ENCODE measurements at places on chromosomes 7 and 10. TPM values are rescaled to one million over a fixed set of nuclear protein-coding genes. Genes with fewer than 3 reads are reported as not detected.

GRCh38 chr10:49679480-49679893 lies at the start of gene C10orf53:
Gene C10orf53 (plus strand): TSS chr10:49679651. CDS start chr10:49679698, 47 bp downstream.
- DNase-seq = no peak

- no peak for DNase-seq
Observed at GRCh38 chr10:74419958-74420375, 268.9 kb downstream of the ADK start.

DNA sequence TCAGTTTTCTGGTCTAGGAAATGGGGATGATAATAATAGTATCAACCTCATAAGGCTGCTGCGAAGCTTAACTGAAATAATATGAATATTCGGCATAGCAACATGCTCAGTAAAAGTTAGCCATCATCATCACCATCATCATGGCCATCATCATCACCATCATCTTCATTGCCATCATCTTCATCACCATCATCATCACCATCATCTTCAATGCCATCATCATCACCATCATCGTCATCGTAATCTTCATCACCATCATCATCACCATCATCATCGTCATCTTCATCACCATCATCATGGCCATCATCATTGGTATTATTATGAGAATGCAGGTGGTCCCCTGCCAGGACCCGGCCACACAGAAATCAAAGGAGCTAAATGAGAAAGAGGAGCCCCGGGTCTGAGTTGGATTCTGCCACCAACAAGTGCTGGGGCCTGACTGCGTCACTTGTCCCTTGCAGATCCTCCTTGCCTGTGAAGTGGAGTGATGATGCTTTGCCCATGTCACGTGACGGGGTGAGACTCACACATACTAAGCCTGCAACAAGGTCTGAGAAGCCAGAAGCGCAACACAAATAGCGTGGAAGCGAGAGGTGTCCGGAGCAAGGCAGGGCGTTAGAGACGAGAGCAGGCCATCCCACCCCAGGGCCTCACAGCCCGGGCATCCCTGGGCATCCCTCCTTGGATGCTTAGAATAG lies 46.1 kb upstream of the EN2 start:
- no peak for DNase-seq

- no peak for DNase-seq
Observed at GRCh38 chr7:55132890-55133551, 114.2 kb downstream of the EGFR start.

Gene ICA1
- 4.0 TPM for polyA plus RNA-seq

- no peak for DNase-seq
Observed at GRCh38 chr7:19928247-19928646, 154.8 kb upstream of the TMEM196 start.

Gene VWDE
- polyA plus RNA-seq = 0.19 TPM

Gene OR2A2
- polyA plus RNA-seq = not detected

Gene ITIH5
- 26.6 TPM for polyA plus RNA-seq

GRCh38 chr7:2612445-2613097 lies 19.2 kb upstream of the TTYH3 start:
- no peak for DNase-seq

DNA sequence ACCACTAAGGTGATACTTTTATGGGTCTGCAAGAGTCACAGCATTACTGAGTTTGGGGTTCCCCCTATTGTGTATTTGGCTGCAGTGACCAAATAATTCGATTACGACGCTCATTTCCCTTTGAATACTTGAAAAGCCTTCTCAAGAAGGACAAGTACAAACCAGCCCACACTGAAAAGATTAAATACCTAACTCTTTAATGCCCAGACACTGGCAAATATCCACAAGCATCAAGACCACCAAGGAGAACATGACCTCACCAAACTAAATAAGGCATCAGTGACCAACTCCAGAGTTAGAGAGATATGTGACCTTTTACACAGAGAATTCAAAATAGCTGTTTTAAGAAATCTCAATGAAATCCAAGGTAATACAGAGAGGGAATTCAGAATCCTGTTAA lies 31.8 kb upstream of the SFTPD start:
- DNase-seq = no peak

- DNase-seq = no peak
Observed at GRCh38 chr10:103576862-103577261, 83.4 kb downstream of the NEURL1 start.

Gene CRHR2
- 0.08 TPM for polyA plus RNA-seq

Measured in ovary (tissue), 10 donors.